ENCODE measurements at places on chromosomes 5 and 9. TPM values are rescaled to one million over a fixed set of nuclear protein-coding genes. Genes with fewer than 3 reads are reported as not detected.

Gene RASA1
- 45.7 TPM for total RNA-seq

GRCh38 chr5:43236653-43237355 is 44.8 kb downstream of the NIM1K start:
- no peak for DNase-seq

Gene HTR1A
- total RNA-seq = not detected

GRCh38 chr9:22238809-22239684 is 207.6 kb upstream of the DMRTA1 start:
- DNase-seq = peak; percentile 63

All from IMR-90 (cell line).